ELR (cell line): ENCODE measurements at places on chromosomes 4 and X.

DNA sequence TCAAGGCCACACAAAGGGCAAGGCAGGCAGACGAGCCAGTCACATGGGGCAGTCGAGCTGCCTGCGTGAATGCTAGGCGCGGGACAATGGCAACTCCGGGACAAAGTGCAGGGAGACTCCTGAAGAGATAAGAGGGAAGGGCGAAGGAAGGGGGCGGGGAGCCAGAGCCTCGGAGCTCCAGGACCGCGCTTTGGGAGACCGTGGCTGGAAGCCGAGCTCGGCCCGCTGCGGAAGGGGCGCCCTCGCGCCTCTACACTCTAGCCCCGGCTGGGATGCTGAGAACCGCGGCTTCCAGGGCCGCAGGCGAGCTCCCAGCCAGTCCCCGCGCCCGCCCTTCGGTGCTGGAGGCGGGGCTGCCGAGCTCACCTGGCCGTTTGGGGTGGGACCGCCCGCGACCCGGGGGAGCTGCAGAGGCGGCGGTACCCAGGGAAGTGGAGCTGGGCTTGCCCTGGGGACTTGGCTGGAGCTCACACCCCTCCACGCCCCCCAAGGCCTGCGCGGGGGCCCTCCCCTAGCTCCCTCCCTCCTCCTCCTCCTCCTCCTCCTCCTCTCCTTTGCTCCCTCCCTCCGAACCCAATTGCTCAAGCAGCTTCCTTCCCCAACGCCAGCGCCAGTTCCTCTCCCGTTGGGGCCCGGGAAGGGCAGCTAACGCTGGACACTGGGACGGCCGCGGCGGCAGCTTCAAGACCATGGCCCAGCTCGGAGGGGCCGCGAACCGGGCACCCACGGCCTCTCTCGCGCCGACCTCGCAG lies at the start of gene SOWAHD:
TSS of gene SOWAHD (plus strand) at position 610 of the 752 bp plus-strand sequence. CDS start at position 690, 80 bp downstream.
- peak; percentile 37 for DNase-seq

DNA sequence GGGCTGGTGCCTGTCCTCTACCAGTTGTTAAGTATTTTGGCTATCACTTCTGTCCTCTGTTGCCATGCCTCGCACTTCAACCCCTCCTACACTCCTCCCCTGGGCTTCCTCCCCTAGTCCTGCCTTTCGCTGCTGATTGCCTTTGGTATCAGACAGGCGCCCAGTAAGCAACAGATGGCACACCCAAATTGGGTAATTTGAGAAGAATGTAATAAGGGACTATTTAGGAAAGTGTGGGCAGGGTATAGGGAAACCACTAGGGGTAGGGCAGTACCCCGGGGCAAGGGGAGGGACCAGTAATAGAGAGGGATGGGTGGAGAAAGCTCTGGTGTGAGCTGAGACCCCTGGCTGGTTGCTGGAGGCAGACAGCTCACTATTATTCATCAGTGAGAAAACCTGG lies 172.7 kb upstream of the USP9X start:
- DNase-seq = peak; percentile 48

DNA sequence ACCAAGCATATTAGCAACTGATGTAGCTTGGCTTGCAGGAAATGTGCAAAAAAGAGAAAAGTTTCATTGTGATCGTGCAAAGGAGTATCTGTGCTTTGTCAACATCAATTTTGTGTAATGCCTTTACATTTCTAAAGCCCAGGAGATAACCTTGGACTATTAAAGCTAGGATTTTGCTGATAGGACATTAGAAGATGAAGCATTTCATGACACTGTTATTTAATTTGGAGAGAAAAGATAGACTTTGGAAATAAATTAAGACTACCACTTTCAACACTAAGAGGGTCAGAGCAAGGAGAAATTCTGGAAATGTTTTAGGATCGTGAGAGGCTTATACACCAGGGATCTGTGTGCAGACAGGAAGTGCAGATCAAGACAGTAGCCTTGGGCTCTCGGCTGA lies 120.6 kb upstream of the MID1 start:
- no peak for DNase-seq

DNA sequence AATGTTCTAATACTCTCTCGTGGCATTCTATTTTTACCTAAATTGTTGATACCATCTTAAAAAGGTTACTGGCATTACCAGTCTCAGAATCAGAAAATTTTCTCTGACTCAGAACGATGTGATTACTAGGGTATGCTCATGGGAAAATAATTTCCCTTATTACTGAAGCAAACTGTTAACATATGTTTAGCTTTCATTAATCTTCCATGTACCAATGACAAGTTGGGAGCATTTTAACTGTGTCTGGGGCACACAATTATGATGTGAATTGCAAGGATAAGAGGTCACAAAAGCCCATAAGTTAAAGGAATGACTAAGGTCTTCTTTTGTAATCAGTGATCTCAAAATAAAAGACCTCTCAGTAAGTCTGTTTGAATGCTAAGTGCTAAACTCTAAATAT lies 1254.6 kb downstream of the PCDH18 start:
- peak; percentile 42 for DNase-seq

- no peak for DNase-seq
Measured at GRCh38 chr4:47073647-47074046, 42.3 kb downstream of the GABRB1 start.

GRCh38 chr4:85391589-85392410 lies 83.2 kb upstream of the ARHGAP24 start:
- no peak for DNase-seq

DNA sequence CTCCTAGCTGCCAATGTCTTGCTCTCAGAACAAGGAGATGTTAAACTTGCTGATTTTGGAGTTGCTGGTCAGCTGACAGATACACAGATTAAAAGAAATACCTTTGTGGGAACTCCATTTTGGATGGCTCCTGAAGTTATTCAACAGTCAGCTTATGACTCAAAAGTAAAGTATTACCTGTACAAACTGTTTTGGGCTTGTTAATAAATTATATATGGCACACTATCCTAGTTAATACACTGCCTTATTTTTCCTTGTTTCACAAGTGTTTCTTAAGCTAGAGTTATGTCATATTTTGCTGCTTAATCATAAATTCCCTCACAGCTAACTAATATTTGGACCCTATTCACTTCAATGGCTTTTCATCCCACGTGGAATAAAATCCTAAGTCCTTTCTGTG lies 45.3 kb downstream of the STK26 start:
- no peak for DNase-seq

DNA sequence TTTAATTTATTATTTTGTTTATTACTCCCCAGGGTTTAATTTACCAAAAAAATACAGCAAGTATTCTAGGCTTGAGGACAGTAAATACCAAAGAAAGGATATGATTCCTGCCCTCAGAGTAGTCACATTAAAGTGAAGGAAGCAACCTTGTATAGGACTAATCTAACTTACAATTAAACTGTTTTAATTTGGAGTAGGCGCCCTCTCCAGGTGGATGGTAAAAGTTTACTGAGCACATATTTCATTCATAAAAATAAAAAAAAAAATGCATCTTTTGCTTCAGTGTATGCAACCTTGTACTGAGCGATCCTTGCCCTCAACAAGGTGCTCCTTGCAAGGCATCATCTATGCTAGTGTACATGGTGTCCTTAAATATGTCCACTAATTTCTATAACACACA lies 72.0 kb upstream of the MAGEB16 start:
- DNase-seq = peak; percentile 6

GRCh38 chr4:81622474-81623184 lies 150.9 kb upstream of the RASGEF1B start:
- no peak for DNase-seq

DNA sequence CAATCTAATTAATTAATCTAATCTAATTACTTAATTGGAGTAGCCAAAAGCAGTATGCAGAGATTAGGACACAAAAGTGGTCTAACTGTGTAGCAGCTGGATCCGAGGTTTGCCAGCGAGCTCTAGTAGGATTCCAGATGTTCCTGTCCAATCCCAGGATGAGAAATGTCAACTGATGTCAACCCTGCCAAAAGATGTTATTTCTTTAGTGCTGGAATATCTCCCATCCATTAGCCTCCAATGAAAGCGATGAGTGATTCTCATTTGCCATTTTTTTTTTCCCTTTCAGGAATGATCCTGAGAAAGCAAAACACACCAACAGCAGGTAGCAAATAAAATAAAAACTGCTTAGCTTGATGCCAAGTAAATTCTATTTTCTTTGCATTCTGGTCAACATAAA lies 372.9 kb downstream of the STIM2 start:
- no peak for DNase-seq

DNA sequence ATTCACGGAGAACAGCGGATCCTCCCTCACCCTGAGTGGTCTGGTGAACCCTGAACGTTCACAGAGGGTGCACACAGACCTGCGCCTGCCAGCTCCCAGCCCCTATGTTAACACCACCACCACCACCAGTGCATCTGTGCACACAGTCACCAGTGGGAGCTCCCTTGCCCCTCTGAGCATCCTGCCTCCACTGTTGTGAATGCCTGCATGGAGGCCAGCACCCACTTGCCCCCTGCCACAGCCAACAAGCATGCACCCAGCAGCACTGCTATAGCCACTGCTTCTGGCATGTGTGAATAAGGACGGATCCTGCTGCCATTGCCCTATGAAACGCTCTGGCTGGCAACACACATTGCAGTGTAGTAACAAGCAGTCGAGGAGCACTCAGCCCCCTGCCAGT lies 29.1 kb upstream of the PWWP3B start:
- no peak for DNase-seq

DNA sequence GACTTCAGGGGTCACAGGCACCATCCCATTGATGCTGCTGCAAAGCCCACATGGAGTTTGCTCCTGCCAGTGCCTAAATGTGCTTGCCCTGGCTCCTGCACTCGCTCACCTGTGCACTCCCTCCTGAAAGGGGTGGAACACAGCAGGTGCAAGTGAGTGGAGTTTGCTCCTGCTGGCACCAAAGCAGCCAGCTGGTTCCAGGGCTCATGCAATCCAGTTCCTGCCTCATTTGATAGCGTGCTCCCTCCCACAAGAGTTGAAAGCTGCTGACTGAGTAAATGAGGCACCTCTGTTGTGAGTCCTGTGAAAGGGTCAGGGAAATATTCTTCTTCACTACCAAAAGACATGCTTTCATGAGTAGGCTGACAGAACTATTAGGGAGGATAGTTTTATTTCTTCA lies 30.5 kb downstream of the CXCL8 start:
- DNase-seq = no peak

- DNase-seq = no peak
Measured at GRCh38 chrX:68714856-68715255, 67.4 kb downstream of the STARD8 start.

DNA sequence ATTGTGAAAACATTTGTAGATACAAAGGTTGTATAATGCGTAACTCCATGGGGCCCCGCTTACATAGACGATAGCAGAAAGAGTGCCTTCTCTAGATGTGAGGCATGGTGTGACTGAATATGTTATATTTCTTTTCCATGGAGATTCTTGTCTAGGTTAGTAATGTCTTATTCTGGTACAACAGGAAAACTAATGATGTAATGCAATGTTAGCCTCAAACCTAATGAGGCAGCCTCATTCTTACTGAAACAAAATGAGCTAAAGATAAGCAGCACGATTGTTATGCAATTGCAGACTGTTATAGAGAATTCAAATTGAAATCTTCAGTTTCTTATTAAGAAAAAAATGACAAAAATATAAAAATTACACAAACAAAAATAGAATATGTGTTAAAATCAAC lies 171.1 kb upstream of the ANKRD50 start:
- no peak for DNase-seq

DNA sequence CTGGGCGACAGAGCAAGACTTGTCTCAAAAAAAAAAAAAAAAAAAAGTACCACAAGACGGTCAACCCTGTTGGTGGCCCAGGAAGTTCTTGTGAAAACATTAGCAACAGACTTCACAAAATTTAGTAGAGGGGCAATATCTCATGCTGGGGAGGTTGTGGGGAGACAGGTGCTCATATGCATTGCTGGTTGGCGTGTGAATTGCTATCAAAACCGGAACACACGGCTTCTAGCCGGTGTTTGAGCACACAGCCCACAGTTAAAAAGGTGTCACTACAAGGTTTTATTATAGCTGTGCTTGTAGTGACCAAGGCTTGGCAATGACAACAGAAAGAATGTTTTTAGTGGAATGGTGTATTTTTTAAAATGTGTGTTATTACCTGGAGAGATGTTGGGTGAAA lies 41.8 kb downstream of the SMS start:
- DNase-seq = no peak

- DNase-seq = no peak
Measured at GRCh38 chrX:39894683-39895082, 203.1 kb downstream of the BCOR start.

GRCh38 chr4:33162122-33162521 lies 2442.0 kb downstream of the PCDH7 start:
- no peak for DNase-seq

DNA sequence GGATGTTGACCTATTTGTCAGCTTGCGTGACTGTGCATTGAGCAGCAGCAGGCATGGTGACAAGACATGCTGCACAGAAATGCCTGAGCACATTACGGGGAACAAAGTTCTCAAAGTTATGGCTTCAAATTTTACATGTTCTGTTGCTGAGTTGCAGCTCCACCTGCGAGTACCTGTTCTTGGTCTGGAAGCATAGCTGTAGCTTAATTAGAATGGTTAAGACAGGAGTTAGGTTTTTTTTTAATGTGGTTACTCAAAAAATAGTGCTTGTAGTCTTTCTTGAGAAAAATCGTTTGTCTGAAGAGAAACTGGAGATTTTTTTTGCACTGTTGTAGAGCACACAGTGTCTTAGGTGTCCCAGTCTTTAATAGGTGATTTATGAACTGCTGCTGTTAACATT lies 38.8 kb upstream of the GNPDA2 start:
- no peak for DNase-seq

GRCh38 chr4:100162027-100162685 lies 28.1 kb downstream of the DDIT4L start:
- no peak for DNase-seq

DNA sequence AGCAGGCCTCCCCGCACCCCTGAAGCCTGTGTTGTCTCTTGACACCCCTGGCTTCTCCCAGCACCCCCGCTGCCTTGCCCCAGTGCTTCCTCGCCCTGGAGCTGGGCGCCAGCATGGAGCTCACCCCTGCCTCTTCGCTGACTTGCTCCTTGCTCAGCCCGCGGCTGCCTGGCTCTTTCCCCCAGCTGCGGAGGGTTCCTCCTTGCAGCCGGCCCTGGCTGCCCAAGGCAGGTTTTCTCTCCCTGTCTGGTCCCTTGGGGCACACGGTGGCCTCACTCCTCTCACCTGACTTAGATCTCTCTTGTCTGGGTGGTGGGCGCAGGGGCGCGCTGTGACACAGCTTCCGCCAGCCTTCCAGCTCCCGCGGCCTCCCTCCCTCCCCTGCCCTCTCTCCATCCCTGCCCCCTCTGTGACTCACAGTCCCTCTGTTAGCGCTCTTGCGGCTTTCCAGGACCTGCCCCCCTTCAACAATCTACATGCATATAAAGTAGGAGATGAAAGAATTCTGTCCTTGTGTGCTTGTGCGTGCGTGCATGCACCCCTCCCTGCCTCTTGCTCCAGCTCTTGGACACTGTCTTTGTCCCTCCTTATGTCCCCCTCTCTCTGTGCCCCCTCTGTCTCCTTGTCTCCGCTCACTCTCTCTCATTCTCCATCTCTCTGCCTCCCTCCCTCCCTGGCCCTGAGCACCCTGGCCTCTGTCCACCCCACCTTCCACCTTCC lies 2.2 kb downstream of the PLXNB3 start:
- DNase-seq = peak; percentile 84

GRCh38 chrX:138914767-138915166 lies 203.2 kb upstream of the FGF13 start:
- DNase-seq = no peak
